ENCODE measurements at places on chromosomes 13 and 19.

DNA sequence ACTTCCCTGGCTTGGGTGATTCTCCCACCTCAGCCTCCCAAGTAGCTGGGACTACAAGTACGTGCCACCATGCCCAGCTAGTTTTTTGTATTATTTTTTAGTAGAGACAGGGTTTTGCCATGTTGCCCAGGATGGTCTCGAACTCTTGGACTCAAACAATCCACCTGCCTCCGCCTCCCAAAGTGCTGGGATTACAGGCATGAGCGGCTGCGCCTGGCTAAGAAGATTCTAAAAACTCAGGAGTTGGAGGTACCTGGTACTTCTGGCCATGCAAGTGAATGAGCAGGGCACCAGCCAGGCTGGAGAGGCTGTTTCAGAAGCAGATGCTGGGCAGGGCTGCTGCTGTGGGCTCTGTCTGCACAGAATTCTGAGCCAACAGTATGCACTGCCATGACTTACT lies 6.1 kb downstream of the MZF1 start:
- DNase-seq: no peak

- no peak for DNase-seq
These were observed 12.1 kb downstream of the FZR1 start for GRCh38 chr19:3518255-3518654.

GRCh38 chr13:105338773-105339172 lies 1196.7 kb downstream of the EFNB2 start:
- DNase-seq: no peak

DNA sequence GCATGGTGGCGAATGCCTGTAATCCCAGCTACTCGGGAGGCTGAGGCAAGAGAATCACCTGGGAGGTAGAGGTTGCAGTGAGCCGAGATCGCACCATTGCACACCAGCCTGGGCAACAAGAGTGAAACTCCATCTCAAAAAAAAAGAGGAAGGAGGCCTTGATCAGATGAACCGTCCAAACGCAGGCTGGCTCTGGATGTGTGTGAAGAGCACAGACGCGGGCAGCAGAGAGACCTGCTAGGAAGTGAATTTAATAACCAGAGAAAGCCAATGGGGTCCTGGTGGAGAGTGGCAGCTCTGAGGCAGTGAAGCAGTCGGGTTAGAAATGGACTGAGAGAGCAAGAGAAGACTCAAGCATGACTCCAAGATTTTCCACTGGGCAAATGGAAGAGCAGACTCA lies 136.5 kb downstream of the RNF17 start:
- no peak for DNase-seq

- no peak for DNase-seq
These were observed 2.1 kb downstream of the NR1H2 start for GRCh38 chr19:50378169-50378862.

- DNase-seq: no peak
These were observed 74.9 kb upstream of the MTIF3 start for GRCh38 chr13:27524981-27525975.

DNA sequence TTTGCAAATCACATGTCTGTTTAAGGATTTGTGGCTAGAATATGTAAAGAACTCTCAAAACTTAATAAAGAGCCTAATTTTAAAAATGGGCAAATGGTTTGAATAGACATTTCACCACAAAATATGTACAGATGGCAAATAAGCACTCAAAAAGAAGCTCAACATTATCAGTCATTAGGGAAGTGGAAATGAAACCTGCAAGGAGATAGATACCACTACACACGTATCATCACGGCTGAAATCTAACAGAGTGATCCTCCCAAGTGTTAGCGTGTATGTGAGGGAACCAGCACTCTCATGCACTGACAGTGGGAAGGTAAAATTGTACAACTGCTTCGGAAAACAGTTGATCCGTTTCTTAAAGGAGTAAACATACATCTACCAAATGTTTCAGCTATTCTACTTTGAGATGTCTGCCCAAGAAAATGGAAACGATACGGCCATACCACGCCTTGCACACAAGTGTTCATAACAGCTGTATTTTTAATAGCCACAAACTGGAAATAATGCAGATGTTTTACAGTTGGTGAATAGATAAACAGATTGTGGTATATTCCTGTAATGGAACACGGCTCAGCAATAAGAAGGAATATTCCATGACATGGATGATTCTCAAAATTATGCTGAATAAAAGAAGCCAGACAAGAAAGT lies 14.5 kb downstream of the ARHGEF7 start:
- DNase-seq: no peak

GRCh38 chr13:75784003-75784402 lies 147.9 kb downstream of the LMO7 start:
- no peak for DNase-seq

GRCh38 chr19:10690341-10690781 lies 10.9 kb upstream of the QTRT1 start:
- no peak for DNase-seq

All from activated T-cell treated with anti-CD3 and anti-CD28 coated beads for 4 hours (primary cell).